ENCODE measurements at places on chromosomes 1 and 21.

- no peak for DNase-seq
Measured at GRCh38 chr1:108644984-108645383, 15.9 kb downstream of the HENMT1 start.

- DNase-seq: no peak
Measured at GRCh38 chr1:187665483-187665882, 836.7 kb downstream of the PLA2G4A start.

- no peak for DNase-seq
Measured at GRCh38 chr1:228304766-228305395, 97.0 kb downstream of the OBSCN start.

DNA sequence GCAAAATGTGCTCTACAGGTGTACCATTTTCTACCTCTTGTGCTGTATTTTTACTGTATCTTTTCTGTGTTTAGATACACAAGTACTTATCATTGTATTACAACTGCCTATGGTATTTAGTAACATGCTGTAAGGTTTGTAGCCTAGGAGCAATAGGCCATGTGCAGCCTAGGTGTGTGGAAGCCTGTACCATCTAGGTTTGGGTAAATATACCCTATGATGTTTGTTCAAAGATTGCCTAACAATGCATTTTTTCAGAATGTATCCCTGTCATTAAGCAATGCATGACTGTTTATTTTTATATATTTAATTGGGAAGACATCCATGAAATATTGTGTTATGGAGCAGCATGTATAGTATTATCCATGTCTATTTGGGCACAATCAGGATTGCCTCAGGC is 11.0 kb downstream of the ETV3L start:
- DNase-seq: no peak

All from activated CD8-positive, alpha-beta memory T cell treated with anti-CD3 and anti-CD28 coated beads for 1 hour (primary cell).